ENCODE measurements at places on chromosomes 1 and 21. TPM values are rescaled to one million over a fixed set of nuclear protein-coding genes. Genes with fewer than 3 reads are reported as not detected.

CGN gene
- polyA plus RNA-seq: 14.0 TPM

RHBDL2 gene
- polyA plus RNA-seq: 9.3 TPM

DNA sequence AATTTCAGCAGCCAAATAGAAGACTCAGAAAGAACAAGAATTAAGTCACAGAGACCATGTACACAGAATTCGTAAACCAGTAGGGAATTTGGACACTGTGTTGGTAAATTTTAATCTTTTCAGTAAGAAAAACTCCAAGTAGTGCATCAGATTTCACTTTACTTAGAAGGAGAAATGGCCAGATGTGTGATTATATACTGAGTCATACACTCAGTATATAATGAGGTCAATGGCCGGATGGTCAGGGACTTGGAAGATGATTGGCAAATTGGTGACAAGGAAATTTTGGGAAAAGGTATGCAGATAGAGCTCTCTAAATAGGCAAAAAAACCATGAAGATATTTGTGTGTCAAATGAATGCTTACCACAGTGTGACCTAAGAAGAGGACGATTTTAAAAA, 399.8 kb upstream of the LRRC7 start:
- H3K27ac ChIP-seq: no peak overlapping the region
- no peak for DNase-seq
- no peak overlapping the region for H3K4me3 ChIP-seq
- no peaks in the 10 kb centered on the region for H3K4me1 ChIP-seq

GRCh38 chr1:117658676-117659075, 52.8 kb downstream of the TENT5C start:
- peaks cover 17% of the 10 kb centered on the region for H3K4me1 ChIP-seq
- H3K27me3 ChIP-seq: no peaks in the 10 kb centered on the region
- H3K4me3 ChIP-seq: no peak overlapping the region
- no peaks in the 10 kb centered on the region for H3K36me3 ChIP-seq
- H3K27ac ChIP-seq: no peak overlapping the region

- H3K27me3 ChIP-seq: peaks cover 62% of the 10 kb centered on the region
- H3K27ac ChIP-seq: no peak overlapping the region
- H3K4me3 ChIP-seq: peak overlapping the region; percentile 42
- peak; percentile 65 for DNase-seq
Observed at GRCh38 chr1:155079487-155080311, 1.1 kb downstream of the EFNA3 start.

DNA sequence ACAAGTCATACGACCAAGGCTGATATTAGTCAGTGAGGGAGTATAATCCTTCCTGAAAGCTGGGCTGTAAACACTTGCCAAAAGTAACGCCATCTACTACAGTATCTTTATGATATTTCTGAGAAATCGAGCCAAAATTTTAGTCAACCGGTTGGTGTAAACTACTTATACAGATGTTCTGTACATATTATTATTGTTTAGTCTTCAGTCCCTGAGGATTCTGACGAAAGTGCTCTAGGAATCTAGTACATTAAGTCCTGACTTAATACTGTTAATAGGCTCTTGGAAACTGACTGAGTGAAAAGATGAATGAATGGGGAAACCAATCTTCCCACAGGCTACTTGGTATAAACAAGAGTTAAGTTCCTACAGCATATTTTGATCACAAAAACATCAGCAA, 274.3 kb downstream of the USP25 start:
- no peak overlapping the region for H3K27ac ChIP-seq
- DNase-seq: no peak
- H3K27me3 ChIP-seq: no peaks in the 10 kb centered on the region
- no peak overlapping the region for H3K4me3 ChIP-seq

DNA sequence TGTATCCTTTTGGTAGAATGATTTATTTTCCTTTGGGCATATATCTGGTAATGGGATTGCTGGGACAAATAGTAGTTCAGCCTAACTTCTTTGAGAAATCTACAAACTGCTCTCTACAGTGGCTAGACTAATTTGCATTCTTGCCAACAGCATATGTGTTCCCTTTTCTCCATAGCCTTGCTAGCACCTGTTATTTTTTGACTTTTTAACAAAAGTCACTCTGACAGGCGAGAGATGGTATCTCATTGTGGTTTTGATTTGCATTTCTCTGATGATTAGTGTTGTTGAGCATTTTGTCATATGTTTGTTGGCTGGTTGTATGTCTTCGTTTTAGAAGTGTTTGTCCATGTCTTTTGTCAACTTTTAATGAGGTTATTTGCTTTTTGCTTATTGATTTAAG, 99.8 kb downstream of the UCK2 start:
- peaks cover 4% of the 10 kb centered on the region for H3K4me1 ChIP-seq
- no peak overlapping the region for H3K27ac ChIP-seq
- no peaks in the 10 kb centered on the region for H3K36me3 ChIP-seq
- no peaks in the 10 kb centered on the region for H3K27me3 ChIP-seq
- no peak for DNase-seq
- no peak overlapping the region for H3K4me3 ChIP-seq

GRCh38 chr1:68600049-68600661, 103.3 kb upstream of the DEPDC1 start:
- peak overlapping the region; percentile 8 for H3K4me3 ChIP-seq
- no peak overlapping the region for H3K27ac ChIP-seq
- no peaks in the 10 kb centered on the region for H3K27me3 ChIP-seq
- no peaks in the 10 kb centered on the region for H3K4me1 ChIP-seq
- H3K36me3 ChIP-seq: no peaks in the 10 kb centered on the region

- H3K4me3 ChIP-seq: no peak overlapping the region
- H3K27ac ChIP-seq: no peak overlapping the region
- H3K4me1 ChIP-seq: peaks cover 22% of the 10 kb centered on the region
- DNase-seq: no peak
- no peaks in the 10 kb centered on the region for H3K36me3 ChIP-seq
Observed at GRCh38 chr1:63984257-63984929, 210.6 kb downstream of the ROR1 start.

DNA sequence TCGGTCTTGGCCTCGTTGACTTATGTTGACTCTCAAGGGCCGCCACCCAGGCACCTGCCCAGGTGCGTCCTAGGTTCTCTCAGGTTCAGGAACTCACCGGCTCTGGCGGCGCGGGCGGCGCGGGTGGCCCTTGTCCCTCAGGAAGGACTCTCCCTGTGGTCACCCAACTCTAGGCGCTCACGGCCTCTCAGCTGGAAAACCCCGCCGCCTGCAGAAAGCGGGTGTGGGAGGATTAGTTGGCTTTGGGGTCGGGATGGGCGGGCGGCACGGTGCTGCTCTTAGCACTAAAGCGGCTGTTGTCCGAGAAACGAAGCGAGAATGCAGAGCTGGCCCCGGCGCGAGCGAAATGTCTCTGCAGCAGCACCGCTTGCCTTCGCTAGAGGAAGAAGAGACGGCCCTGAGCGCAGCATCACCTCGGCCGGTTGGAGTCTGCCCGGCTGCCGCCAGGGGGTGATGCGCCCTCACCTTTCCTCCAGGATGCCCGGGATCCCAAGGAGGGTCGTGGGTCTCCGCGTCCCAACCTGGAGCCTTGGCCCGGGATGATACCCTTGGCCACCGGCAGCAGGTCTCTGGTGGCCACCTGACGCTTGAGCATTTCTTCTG, 8.1 kb upstream of the TADA1 start:
- H3K36me3 ChIP-seq: no peaks in the 10 kb centered on the region
- DNase-seq: peak; percentile 76
- no peak overlapping the region for H3K27ac ChIP-seq
- peak overlapping the region; percentile 29 for H3K4me3 ChIP-seq
- H3K27me3 ChIP-seq: peaks cover 14% of the 10 kb centered on the region
